ENCODE measurements at places on chromosomes 2 and 18.

DNA sequence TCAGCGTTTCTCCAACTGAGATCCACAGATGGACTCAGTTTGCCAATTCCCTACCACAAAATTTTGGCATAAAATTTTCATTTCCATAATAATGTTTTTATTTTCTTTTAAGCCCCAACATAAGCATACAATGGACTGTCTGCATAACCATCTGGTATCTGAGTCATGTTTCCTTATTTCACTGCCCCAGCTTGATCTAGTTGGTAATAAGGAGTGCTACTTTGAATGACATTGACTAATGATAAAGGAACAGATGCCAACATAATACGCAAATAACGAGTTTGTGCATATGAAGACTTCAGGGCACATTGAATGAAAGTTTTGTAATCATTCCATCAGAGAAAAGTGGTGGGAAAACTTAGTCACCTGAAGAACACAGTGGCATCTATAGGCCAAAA is 8.8 kb upstream of the MBD2 start:
- no peak for DNase-seq

- no peak for DNase-seq
These were observed 8.7 kb downstream of the TYMS start for GRCh38 chr18:666177-666576.

- DNase-seq = no peak
These were observed 788.1 kb downstream of the TRIB2 start for GRCh38 chr2:13504808-13505207.

DNA sequence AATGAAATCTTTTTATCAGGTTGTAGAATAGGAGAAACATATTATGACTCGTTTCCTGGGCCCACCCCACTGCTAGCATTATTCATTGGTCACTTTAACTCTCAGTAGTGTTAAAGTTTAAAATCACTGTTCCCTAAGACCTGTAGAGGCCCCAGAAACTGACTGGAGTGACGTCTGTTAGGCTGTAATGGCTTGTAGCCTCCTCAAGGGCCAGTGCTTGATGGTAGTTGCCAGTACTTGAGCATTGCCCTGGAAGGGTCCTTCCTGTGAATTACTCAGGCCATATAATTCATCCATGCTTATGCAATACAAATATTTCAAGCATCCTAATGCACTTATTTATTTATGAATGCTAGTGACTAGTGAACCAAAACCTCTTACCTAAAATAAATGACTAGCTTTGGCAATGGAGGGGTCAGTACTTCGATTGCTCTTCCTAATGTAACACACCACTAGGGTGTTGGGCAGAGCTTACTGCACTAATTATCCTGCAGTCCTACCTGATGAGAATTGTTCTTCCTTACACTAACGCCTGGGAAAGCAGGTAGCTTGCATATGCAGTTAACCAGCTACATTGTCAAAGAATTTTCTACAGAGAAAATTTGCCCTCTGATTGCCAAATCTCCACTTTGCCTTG is 31.2 kb downstream of the ARHGAP25 start:
- DNase-seq = no peak

DNA sequence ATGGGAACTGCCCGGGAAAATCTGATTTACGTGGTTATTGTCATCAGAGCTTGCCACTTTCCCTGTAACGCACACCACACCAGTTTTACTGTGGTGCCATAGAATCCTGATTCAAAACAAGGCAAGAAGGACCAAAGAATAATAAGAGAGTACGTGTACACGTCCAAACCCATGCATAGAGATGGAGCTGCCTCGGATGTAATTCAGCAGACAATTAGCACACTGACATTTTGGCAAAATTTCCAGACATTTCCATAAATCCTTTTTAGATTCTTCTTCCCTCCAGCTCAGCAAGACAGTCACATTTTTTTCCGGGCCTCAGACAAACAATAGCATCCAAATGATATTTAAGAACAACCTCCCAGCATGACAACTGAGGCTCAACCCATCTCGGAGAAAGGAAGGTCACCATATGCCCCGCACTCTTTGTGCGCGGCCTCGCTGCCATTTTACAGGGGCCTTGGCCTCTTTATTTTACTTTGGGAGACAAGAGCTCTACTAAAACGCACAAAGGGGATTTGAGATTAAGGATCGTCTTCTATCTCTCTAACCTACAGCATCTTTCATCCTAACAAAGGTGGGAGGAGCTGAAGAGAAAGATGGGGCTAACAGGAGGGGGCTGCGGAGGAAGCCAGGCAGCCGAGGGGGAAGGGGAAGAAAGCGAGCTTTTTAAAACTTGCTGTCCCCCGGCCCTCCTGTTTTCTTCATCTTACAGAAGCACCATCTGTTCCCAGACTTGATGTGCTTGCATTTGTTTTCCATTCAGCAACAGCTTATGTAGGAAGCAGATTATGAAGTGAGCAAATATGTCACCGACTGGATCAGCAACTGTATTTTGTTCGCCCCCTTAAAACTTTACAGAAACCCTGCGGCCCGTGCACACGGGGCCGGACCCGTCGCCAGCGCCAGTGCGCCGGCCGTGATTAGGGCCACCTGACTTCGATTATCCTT is 61.0 kb downstream of the CDCA7 start:
- DNase-seq = no peak

Measured in ovary (tissue), 10 donors.